ENCODE measurements at places on chromosomes 11 and 22.

DNA sequence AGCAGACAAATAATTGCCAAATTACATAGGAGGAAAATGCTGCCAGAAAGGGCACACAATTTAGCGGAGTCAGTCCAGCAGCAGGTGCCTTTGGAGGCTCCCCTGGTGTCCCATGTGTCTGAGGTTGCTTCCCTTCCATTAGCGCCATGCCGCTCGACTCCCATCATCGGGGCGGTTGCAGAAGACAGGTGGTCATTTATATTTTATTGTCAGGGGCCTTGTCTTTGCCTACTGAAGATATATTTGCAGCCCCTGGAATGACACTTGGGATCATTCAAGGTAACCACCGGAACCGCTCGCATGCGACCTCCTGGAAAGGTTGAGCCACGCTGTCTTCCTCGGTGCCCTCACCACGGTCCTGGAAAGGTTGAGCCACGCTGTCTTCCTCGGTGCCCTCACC, 298.3 kb downstream of the TBC1D22A start:
- no peak for DNase-seq

- DNase-seq = no peak
Observed at GRCh38 chr22:39723899-39724351, 153.4 kb downstream of the CACNA1I start.

- no peak for DNase-seq
Observed at GRCh38 chr11:46896719-46897406, 21.5 kb downstream of the LRP4 start.

DNA sequence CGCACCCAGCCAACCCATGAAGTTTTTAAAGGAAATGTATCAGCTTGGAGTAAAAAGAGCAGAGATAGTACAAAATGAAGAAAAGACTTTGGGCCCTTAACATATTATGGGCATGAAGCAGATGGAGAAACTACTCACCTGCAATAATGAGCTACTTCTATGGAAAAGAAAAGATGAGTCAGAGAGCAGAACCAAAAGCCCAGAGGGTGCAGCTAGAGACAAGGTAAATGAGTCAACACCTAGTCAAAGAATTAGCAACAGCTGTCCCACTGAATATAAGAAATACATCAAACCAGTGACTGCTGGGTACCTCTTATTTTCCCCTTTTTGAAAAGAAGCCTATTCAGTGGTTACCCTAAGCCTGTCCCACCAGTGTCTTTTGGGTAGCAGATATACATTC, 61.8 kb downstream of the RPL27A start:
- no peak for DNase-seq

DNA sequence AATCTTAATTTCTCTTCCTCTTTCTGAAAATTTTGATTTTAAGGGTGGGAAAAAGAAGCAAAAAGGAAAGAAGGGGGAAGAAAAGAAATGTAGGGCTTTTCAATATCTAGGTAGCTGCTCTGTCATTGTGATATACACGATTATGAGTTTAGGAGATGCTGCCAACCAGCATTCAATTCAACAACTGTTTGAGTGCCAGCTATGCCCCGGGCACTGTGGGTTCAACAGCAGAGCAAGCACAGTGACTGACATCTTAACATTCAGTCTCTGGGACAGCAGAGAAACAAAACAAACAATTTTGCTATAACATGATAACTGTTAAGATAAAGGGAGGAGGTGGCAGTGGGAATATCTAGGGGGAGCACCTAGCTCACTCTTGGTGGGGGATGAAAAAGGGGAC, 91.6 kb downstream of the DBX1 start:
- no peak for DNase-seq

GRCh38 chr11:61609000-61609979, 28.4 kb upstream of the SYT7 start:
- no peak for DNase-seq

DNA sequence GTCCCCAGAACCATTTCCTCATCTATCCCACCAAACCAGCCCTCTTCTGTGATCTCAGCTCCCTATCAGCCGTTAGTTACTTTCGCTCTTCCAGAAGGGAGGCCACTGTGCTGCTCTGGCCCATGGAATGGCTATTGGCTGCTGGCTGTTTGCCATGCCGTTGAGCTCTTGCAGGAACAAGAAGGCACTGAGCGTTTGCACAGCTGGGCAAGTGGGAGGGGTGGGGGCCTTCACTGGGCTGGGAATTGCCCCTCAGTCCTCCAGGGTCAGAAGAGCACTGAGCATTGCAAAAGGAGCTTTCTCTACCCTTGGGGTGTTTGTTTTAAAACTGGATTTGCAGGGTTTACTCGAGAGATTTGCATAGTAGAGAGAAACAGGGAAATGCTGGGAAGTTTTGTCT, 129.0 kb upstream of the PARVA start:
- no peak for DNase-seq

- DNase-seq = no peak
Observed at GRCh38 chr22:39728236-39728860, 157.8 kb downstream of the CACNA1I start.

Measured in neural crest cell (in vitro differentiated cells).